ENCODE measurements at places on chromosomes 1 and 21.

DNA sequence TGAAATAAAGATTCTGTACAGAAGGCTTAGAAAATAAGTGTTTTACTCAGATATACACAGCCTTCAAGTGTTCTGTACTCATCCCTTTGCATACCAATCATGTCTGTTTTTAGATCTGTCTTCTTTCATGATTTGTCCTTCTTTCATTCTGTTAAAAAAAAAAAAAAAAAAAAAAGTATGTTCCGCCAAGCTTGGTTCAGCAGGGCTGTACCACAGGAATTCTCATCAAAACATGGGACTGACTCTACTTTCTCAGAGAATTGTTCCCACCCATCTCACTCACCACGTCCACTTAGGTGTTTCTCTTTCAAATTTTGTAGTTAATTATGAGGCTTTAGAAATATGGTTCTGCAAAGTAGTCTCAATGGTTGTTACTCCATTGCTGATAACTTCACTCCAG is 119.0 kb downstream of the AK5 start:
- no peak for DNase-seq

DNA sequence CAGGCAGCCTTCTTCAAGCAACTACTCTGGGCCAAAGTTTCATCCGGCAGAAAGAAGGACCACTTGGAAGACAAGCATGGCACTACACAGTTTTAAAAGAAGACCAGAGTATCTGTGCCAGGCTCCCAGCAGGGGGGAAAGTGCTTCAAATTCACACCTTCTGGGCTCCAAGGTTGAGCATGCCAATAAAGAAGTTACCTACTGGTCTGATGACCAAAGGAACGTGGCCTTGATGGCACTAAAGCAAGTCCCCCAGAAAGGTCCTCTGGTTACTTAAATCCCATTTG is 73.5 kb downstream of the CD46 start:
- DNase-seq = no peak

- DNase-seq = no peak
Observed at GRCh38 chr1:216932424-216932823, 209.2 kb upstream of the ESRRG start.

- DNase-seq = peak; percentile 39
Observed at GRCh38 chr1:97668945-97669344, 251.9 kb downstream of the DPYD start.

- DNase-seq = peak; percentile 77
Observed at GRCh38 chr1:172002725-172003345, 161.5 kb downstream of the DNM3 start.

DNA sequence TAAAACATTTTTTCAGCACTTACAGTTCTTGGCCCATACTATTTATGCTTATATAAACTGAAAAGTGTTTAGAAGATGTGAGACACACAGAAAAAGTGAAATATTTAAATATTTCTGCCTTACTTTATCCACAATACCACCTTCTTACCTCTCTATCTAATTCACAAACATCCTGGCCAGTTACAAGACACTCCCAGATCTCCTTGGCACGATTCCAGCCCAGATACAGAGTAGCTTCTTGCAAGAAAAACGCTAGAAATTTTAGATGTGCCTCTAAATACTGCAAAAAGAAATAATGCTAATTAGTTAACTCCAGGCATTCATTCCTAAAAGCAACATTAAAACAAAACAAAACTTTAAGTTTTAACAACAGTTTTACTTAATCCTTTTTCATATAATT is 68.4 kb downstream of the USP24 start:
- DNase-seq = no peak

DNA sequence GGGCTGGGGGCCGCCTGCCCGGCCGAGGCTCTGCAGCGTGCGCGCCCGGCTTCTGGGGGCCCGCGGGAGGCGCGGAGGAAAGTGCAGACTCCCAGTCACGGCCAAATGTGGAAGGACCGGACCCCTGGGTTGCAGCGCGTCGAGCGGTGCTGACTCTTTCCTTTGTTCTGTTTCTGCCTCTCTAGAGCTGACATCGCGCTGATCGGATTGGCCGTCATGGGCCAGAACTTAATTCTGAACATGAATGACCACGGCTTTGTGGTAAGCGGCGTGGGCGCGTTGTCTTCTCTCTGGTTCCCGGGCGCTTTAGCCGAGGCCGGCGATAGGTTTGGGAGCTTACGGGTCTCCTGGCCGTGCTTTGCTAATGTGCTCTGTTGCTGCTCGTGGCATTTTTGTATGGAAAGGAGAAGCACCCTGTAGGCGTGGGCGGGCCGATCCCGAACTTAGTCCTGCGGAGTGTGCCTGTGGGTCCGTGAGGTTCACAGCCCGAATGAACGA is 629 bp downstream of the PGD start:
- DNase-seq = no peak

DNA sequence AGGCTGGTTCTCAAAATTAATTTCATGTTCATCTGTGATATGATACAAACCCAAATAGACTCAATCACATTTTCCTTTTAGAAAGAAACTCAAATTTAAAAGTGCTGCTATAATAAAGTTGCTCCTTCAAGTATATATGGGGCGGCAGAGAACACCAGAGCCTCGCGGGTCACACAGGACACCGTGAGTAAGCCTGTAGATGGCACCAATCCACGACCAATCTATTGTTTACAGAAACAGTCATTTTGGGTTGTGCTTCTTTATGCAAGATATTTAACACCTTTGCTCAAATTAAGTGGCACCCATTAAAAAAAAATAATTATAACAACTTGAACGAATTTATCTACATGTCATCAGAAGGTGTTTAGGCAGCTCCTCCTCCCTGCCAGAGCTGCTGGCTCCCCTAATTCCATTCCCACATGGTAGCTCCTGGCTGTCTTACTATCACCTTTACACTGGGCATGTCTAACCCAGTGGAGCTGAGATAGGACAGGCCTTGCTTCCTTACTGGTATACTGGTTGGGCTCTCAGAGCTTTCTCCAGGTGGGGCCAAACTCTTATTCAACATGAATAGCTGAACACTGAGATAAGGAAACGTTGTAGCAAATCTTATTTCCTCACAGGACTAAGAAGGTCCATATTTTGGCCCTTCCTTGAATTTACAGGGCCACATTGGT is 287.0 kb downstream of the SDCCAG8 start:
- DNase-seq = no peak
